ENCODE measurements at places on chromosomes 2 and 18.

DNA sequence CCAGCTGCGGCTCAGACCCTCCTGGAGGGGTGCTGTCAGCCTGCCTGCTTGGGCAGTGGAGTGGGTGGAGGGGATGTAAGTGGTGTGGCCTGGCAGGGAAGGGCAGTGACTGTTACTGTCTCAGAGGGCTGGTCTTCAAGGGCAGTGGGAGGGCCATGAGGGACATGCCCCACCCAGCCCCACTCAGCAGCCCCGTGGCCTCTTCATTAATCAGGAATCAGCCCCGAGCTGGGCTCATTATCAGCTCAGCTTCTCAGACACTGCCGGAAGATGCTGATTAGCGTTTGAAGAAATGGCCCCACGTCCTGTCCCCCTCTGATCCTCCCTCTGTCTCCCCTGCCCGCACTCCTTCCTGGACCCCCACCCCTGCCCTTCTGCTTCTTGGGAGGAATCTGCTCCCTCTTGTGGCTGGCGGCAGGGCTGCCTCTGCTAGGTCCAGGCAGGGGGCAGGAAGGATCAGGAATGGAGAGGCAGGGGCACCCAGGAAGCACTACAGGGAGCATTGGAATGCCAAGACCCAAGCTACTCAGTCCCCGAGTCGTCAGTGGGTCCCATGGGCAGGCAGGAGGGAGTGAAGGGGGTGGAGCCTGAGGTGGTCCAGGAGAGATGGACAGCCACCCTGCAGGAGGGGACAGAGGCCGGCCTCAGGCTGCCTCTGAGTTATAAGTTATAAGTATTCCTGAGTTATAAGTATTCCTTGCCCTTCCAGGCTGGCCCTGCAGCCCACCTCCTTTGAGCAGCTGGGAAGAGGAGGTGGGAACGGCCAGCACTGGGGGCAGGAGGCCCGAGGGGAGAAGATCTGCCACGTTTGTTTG is 7.0 kb downstream of the ASIC4 start:
- no peak for DNase-seq

DNA sequence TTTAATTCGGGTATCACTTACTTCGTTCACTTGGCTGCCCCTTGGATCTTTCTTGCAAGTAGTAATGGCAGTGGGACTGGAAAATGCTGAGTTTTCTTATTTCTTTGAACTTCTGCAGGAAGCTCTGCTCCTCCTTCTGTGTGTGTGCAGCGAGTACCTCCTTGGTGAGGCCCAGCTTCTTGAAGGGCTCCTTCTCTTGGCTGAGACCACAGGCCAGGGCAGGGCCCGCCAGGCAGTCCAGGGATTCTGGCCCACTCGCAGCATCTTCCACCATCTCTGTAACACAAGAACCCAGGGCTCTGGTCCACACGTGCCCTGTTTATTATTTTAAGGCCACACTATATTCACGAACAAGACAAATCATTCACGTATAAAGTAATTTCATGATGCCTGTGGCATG is 15.8 kb upstream of the HES6 start:
- no peak overlapping the region for H3K4me3 ChIP-seq
- no peak overlapping the region for H3K27ac ChIP-seq
- DNase-seq = no peak
- H3K4me1 ChIP-seq = no peaks in the 10 kb centered on the region
- H3K36me3 ChIP-seq = peaks cover 47% of the 10 kb centered on the region
- no peaks in the 10 kb centered on the region for H3K27me3 ChIP-seq

GRCh38 chr2:128365217-128365905 is 46.7 kb upstream of the HS6ST1 start:
- DNase-seq = no peak
- no peaks in the 10 kb centered on the region for H3K4me1 ChIP-seq
- no peak overlapping the region for H3K27ac ChIP-seq
- no peak overlapping the region for H3K4me3 ChIP-seq

GRCh38 chr2:16588565-16588964 is 77.1 kb downstream of the CYRIA start:
- H3K4me1 ChIP-seq = no peaks in the 10 kb centered on the region
- H3K36me3 ChIP-seq = no peaks in the 10 kb centered on the region
- DNase-seq = no peak
- H3K27ac ChIP-seq = no peak overlapping the region

DNA sequence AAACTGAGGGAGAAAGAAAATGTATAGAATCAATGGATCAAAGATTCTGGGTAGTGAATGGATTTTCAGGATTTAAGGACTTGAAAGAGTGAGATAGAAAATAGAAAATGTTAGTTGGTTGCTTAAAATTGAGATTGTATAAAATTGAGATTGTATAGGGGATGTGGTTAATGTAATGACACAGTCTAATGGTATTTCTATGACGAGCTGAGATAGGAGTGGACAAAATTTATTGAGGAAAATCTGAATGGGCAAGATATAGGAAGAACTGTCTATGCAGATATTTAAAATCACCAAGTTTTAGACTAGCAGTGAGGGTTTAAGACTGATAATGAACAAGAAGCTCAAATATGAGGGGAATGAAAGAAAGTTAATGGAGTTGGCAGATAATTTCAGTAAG is 406.6 kb downstream of the NYAP2 start:
- H3K36me3 ChIP-seq = no peaks in the 10 kb centered on the region
- DNase-seq = no peak
- no peaks in the 10 kb centered on the region for H3K4me1 ChIP-seq
- H3K4me3 ChIP-seq = no peak overlapping the region
- no peaks in the 10 kb centered on the region for H3K27me3 ChIP-seq

GRCh38 chr2:96856776-96857666 is 795 bp downstream of the ANKRD39 start:
- peaks cover 10% of the 10 kb centered on the region for H3K36me3 ChIP-seq
- peak overlapping the region; percentile 64 for H3K27ac ChIP-seq
- DNase-seq = no peak
- H3K4me1 ChIP-seq = peaks cover 48% of the 10 kb centered on the region

- H3K4me1 ChIP-seq = no peaks in the 10 kb centered on the region
- no peak for DNase-seq
- H3K36me3 ChIP-seq = peaks cover 4% of the 10 kb centered on the region
- H3K27me3 ChIP-seq = no peaks in the 10 kb centered on the region
- no peak overlapping the region for H3K4me3 ChIP-seq
These were observed 14.6 kb downstream of the TRAF3IP1 start for GRCh38 chr2:238334885-238335284.

- no peak for DNase-seq
- H3K4me3 ChIP-seq = no peak overlapping the region
- no peaks in the 10 kb centered on the region for H3K4me1 ChIP-seq
- H3K36me3 ChIP-seq = no peaks in the 10 kb centered on the region
- no peak overlapping the region for H3K27ac ChIP-seq
These were observed 18.0 kb upstream of the ARHGAP28 start for GRCh38 chr18:6711467-6711866.

DNA sequence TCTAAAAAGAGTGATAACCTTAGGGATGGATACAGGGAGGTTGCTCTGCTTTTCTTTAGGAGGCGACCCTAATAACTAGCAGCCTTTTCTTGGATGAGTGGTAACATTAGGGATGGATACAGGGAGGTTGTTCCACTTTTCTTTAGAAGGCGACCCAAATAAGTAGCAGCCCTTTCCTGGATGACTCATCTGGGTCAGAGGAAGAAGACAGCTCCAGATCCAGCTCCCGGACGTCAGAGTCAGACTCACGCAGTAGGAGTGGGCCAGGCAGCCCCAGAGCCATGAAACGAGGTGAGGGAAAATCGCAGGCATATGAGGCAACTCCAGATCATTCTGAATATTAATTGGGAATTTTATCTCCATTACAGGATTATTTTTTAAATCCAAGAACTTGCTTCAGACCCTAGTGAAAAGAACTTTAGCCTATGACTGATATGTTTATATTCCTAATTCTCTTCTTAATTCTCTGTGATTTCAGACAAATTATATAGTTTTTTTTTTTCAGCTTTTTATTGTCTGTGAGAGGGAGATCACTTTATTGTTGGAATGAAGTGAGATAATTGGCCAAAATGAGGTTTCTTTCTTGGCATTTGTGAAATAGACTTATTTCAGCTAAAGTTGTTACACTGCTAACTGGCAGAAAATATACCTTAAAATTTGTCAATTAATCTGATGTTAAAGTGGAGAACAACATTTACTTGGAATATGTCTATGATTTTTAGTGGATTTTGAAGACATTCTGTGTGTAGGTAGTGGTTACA is 31.2 kb upstream of the C1GALT1C1L start:
- no peaks in the 10 kb centered on the region for H3K36me3 ChIP-seq
- no peaks in the 10 kb centered on the region for H3K27me3 ChIP-seq
- no peak overlapping the region for H3K4me3 ChIP-seq

GRCh38 chr2:238570391-238570790 is 143.7 kb downstream of the ASB1 start:
- H3K27me3 ChIP-seq = peaks cover 24% of the 10 kb centered on the region
- DNase-seq = no peak
- no peaks in the 10 kb centered on the region for H3K36me3 ChIP-seq
- no peak overlapping the region for H3K27ac ChIP-seq

- no peaks in the 10 kb centered on the region for H3K4me1 ChIP-seq
- peaks cover 2% of the 10 kb centered on the region for H3K27me3 ChIP-seq
- DNase-seq = no peak
- no peak overlapping the region for H3K27ac ChIP-seq
- no peak overlapping the region for H3K4me3 ChIP-seq
These were observed 22.1 kb upstream of the LONRF2 start for GRCh38 chr2:100344433-100344832.

DNA sequence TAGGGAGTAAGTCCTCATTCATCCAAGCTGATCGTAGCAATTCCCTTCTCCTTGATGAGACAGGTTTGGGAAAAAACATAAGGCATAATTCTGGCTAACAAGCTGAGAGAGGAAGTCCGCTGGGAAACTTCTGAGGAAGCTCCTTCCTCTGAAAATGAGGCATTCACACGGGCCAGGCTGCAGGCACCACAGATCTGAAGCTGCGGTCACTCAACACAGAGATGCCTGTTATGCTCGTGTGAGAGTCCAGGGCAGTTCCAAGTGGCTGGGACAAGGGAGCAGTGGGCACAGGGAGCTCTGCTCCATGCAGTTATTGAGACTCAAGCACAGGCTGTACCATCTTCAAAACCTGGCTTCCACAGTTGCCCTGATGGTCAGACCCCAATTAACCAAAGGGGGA is 200.9 kb upstream of the ID2 start:
- H3K36me3 ChIP-seq = no peaks in the 10 kb centered on the region
- no peaks in the 10 kb centered on the region for H3K27me3 ChIP-seq
- peak overlapping the region; percentile 33 for H3K27ac ChIP-seq

GRCh38 chr2:199756743-199757142 is 94.2 kb downstream of the FTCDNL1 start:
- H3K27ac ChIP-seq = no peak overlapping the region
- DNase-seq = no peak

- DNase-seq = no peak
- no peak overlapping the region for H3K4me3 ChIP-seq
These were observed 12.9 kb downstream of the DUSP19 start for GRCh38 chr2:183091318-183091953.

GRCh38 chr2:164903204-164903603 is 52.1 kb downstream of the SLC38A11 start:
- H3K27me3 ChIP-seq = no peaks in the 10 kb centered on the region
- no peaks in the 10 kb centered on the region for H3K36me3 ChIP-seq
- H3K4me3 ChIP-seq = no peak overlapping the region
- DNase-seq = no peak

- peaks cover 23% of the 10 kb centered on the region for H3K4me1 ChIP-seq
- no peak for DNase-seq
- H3K36me3 ChIP-seq = no peaks in the 10 kb centered on the region
- H3K27ac ChIP-seq = no peak overlapping the region
- H3K27me3 ChIP-seq = no peaks in the 10 kb centered on the region
These were observed 96.7 kb downstream of the CRACDL start for GRCh38 chr2:98839292-98839691.
